ENCODE measurements at places on chromosomes 6 and 20. TPM values are rescaled to one million over a fixed set of nuclear protein-coding genes. Genes with fewer than 3 reads are reported as not detected.

- DNase-seq, result no peak
Observed at GRCh38 chr20:40390654-40391053, 298.4 kb downstream of the MAFB start.

DNA sequence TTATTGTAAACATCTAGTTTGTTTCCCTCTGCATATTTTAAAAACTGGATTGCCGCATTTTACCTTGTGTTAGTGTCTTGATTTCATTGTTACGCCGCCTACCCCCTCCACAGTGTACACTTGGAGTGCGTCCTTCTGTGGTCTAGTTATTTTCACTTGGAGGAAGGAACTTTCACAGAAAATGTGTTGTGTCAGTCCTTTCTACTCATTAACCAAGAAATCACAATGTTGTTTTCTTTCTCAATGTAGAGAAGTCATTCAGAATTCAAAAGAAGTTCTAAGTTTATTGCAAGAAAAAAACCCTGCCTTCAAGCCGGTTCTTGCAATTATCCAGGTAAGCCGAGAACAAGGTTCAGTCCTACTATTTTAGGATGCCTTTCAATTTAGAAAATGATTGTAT is 10.3 kb downstream of the MTHFD1L start:
- no peak for DNase-seq

GRCh38 chr6:47200536-47201334 is 109.0 kb downstream of the TNFRSF21 start:
- no peak for DNase-seq

JPH2 gene
- 0.13 TPM for total RNA-seq

PM20D2 gene
- total RNA-seq, result 2.1 TPM

NCOA7 gene
- 12.4 TPM for total RNA-seq

Measured in left lobe of liver (tissue), 2 donors.